AG08396 (cell line): ENCODE measurements at places on chromosomes 1 and 21.

DNA sequence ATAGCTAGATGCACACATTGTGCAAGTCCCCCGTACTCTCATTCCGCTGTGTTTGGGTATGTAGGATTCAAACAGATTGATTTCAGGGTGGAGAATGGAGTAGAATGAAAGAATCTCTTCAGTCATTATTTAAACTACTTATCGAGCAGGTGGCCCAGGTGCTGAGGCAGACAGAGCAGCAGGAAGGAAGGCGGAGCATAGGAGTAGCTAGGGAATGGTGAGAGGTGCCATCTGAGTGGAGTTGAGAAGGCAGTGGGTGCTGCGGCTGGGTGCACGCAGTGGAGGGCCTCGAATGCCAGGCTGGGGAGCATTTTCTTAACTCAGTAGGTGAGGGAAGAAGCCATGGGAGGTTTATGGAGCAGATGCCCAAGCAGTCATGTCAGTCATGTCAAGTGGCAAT lies 45.2 kb upstream of the CD101 start:
- no peak for DNase-seq

DNA sequence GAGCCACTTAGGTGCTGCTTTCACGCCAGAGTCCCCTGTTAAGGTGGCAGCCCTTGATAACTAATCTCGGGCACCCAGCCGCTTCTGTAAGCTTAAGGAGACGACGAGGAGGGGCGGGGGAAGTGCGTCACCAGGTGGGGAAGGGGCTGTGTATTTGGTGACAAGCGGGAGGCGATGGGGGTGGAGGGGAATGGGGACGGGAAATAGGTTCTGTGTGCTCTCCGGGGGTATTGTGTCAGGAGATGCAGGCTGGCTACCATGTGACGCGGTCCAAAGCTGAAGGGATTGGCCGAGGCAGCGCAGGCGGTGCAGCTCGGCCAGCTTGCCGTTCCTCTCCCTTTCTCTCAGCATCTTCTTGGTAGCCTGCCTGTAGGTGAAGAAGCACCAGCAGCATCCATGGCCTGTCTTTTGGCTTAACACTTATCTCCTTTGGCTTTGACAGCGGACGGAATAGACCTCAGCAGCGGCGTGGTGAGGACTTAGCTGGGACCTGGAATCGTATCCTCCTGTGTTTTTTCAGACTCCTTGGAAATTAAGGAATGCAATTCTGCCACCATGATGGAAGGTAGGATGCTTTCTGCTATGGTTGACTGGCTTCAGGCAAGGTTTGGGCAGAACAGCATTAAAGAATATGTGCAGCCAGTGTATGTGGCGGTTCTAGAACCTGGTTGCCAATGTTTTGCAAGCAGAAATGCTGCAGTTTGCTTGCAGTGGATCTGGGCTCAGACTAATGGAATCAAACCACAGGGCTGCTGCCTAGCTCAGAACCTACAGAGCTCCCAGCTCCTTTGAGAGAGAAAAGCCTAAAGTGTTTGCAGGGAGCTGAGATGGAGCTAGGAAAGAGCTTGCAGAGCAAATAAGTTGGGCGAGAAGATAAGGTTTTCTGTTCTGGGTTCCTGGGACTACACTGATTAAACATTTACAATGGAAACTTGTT lies at the start of gene SGIP1:
TSS of gene SGIP1 (plus strand) at position 350 of the 937 bp plus-strand sequence. CDS start at position 556, 206 bp downstream.
- peak; percentile 74 for DNase-seq

DNA sequence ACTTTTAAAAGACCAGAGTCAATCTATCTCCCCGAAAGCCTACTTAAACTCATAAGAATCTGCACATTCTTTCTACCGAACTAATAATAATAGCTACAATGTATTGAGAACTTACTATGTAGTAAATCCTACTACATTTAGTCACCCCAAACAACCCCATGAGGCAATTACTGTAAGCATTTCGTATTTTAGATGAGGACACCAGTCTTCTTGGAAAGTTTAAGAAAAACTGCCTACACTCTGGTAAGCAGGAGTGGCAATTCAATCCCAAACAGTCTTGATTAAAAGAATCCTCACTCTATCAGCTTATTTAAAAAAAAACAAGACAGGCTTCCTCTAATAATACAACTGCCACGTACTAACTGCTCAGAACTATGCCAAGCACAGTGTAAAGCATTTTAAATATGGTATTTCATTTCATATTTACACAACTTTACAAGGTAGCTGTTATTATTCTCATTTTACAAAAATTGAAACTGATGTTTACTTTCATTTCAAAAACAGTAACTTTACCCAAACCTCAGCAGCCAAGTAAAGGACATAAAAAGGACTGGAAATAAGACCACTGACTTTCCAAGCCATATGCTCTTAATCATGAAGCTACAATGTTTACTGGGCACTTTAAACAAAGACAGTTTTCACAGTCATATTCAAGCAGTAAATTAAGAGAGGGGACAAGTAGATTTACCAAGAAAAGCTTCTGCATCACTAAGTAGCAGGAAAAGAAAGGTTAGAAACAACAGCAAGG lies 13.9 kb downstream of the ARID4B start:
- no peak for DNase-seq

- DNase-seq: no peak
These were observed 100.2 kb downstream of the RIPK4 start for GRCh38 chr21:41666641-41667081.

DNA sequence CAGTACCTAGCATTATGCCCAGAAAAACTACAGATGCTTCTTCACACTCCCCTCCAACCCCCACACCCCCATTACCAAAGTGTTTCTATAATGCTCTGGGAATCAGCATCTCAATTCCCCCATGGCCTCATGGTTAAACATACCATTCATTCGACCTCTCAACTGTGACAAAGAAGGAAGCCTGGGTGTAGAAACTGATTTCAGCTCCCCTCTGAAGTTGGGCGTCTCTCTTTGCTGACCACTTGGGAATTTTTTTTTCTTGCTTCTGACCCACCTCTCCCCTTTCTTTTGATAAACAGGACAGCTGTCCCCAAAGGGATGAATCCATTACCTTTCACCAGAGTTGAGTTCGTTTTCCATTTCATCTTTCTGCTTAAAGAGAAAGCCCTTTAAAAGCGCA lies 116.4 kb upstream of the HOOK1 start:
- no peak for DNase-seq

DNA sequence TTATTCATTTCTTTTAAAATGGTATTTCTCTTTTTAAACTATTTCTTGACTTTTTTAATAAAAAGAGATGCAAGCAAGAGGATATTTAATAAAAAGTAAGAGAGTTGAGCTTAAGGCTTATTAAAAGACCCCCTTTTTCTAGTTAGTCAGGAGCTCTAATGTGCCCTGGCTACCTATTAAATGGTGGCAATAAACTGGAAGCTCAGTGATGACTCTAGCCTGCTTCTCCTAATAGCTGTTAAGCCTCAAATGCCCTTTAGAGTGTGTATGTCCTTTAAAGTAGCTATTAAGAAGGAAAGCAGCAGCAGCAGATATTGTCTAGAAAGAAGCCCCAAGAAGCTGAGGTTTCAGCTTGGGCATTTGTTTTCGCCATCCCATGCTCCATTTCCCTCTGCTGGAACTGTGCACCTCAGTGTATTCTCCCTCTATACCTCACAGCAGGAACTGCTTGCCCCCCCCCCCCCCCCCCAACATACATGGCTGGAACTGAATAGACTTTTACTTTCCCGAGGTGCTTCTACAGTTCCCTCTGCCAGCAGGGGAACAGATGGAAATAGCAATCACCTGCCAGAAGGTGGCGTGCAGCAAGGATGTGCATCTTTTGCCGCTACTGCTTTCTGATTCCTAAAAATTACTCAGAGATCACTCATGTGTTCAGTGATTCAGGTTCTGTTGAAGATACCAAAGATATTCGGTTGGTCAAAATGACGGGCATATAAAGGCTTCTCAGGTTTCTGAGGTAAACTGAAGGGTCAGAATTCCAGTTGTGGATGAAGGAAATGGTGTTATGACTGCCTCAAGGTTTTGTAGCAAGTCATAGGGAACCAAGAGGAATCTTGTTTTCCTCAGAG lies 2.5 kb downstream of the RGS4 start:
- peak; percentile 69 for DNase-seq

- no peak for DNase-seq
These were observed 113.4 kb downstream of the NGF start for GRCh38 chr1:115224636-115225035.

DNA sequence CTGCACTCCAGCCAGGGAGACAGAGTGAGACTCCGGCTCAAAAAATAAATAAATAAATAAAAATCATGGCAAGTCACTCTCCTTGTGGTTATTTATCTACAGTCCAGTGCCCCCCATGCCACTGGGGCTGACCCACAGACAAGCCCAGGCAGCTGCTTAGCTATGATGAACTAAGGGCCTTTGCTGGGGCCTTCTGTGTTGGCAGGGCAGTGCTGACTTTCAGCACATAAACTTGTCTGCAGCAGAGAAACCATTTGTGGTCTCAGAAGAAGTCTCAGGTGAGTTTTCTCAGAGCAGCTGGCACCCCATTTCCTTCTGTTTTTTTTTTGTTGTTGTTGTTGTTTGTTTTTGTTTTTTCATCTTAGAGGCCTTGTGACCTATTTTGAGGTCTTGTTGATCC lies 20.9 kb upstream of the CFHR4 start:
- no peak for DNase-seq

DNA sequence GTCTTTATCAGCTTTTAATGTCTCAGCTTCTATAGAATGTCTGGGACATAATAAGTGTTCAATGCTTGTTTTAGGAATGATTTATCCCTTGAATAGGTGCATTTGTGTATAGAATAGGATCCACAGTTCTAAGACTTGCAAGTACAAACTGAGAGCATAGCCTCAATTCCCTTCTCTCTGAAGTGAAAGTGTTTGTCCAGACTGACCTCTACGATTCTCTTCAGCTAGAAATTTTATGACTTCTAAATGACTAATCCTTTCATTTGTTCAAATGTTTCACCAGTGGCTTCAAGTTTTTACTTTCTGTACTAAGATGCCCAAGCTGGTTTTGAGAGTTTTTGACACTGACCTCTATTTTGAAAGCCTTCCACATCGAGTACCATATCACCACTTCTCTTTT lies 608.2 kb upstream of the ADGRL4 start:
- no peak for DNase-seq

GRCh38 chr1:14777516-14778506 lies 179.3 kb downstream of the KAZN start:
- DNase-seq: no peak

DNA sequence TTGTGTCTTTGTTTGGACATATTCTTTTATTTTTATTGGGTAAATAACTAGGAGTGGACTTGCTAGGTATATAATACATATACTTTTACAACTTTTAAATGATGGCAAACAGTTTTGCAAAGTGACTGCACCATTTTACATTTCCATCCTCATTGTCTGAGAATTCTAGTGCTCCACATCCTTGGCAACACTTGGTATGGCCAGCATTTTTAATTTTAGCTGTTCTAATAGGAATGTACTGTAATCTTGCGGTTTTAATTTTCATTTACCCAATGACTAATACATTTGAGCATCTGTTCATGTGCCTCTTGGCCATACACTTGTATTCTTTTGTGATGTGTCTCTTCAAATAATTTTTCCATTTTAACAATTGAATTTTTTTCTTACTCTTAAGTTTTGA lies 37.0 kb upstream of the ATP6V1G3 start:
- DNase-seq: peak; percentile 60

DNA sequence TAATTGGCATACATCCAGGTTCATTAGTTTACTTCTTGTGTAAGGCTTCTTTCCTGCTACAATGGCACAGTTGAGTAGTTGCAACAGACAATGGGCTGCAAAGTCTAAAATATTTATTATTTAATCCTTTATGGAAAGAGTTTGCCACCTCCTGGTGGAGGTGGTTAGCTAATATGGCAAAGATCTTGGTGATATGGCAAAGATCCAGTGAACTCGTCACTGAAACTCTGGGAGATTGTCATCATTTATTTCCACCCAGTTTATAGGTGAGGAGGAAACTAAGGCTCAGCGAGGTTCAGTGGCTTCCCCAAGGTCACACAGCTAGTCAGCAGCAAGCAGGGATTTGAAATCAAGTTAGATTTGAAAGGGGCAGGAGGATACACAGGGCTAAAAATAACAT lies 16.1 kb upstream of the IFFO2 start:
- no peak for DNase-seq

- no peak for DNase-seq
These were observed 5.2 kb downstream of the RCSD1 start for GRCh38 chr1:167635156-167635648.
